ENCODE measurements at places on chromosomes 16 and 17. TPM values are rescaled to one million over a fixed set of nuclear protein-coding genes. Genes with fewer than 3 reads are reported as not detected.

DNA sequence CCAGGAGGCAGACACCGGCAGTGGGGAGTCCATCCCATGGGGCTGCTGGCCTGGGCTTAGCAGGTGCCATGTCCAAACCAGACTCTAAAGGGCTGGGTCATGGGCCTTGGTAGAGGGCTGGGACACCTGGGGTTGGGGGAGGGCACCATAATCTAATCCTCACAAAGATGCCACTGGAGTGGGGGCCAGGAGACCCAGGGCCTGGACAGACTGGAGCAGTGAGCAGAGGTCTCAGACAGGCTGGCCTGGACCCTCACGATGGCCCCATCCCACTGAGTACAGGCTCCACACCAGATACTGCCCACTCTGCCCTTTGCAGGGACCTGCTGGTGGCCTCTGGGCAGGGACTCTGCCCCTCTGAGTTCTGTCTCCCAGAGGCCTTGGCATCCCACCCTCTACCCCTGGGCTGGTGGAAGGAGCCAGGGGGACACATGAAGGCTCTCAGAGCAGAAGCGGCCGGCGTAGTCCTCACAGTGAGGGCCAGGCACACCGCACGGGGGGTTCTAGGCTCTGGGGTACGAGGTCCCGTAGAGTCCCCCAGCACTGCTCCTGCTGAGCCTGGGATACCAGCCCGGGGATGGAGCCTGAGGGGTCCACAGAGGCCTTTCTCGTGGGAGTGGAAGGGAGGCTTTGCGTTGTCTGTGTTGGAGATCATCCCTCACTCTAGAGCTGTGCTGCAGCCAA, 10.0 kb upstream of the SRRM2 start:
- no peak for DNase-seq

DNA sequence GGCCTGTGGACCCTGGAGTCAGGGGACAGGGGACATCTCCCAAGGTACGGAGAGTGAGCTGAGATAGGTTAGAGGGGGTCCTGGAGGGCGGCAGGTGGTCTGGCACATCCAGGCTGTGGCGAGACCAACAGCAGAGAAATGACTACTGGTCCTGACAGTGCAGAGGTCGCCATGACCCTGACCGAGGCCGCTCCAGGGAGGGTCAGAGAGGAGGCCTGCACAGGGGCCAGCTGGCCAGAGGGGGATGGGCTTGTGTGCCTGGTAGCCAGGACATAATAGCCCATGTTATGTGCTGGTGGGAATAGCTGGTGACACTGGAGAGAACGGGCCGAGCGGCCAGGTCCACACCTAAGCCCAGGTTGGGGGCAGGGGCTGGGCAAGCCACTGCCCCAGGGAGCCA, 40.6 kb upstream of the ZC3H18 start:
- DNase-seq, result no peak

DNA sequence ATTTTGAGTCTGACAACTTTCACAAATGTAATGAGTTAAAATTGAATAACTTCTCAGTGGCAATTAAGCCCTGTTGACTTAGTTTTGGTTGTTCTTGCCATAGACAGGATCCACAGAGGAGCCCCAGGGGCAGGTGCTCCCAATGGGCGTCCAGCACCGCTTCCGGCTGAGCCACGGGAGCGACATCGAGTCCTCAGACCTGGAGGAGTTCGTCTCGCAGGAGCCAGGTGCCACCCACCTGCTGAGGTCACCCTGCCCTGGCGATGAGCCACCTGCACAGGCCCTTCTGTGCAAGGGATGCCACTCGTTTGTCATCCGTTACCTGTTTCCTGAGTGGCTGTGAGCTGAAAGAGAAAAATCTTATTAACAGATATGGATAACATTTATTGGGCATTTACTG, 10.7 kb downstream of the CCDC40 start:
- DNase-seq, result no peak

GRCh38 chr17:34993031-34993430, 12.7 kb downstream of the LIG3 start:
- DNase-seq, result no peak

- no peak for DNase-seq
These were observed 5.7 kb upstream of the SLC38A8 start for GRCh38 chr16:84048270-84048669.

DNA sequence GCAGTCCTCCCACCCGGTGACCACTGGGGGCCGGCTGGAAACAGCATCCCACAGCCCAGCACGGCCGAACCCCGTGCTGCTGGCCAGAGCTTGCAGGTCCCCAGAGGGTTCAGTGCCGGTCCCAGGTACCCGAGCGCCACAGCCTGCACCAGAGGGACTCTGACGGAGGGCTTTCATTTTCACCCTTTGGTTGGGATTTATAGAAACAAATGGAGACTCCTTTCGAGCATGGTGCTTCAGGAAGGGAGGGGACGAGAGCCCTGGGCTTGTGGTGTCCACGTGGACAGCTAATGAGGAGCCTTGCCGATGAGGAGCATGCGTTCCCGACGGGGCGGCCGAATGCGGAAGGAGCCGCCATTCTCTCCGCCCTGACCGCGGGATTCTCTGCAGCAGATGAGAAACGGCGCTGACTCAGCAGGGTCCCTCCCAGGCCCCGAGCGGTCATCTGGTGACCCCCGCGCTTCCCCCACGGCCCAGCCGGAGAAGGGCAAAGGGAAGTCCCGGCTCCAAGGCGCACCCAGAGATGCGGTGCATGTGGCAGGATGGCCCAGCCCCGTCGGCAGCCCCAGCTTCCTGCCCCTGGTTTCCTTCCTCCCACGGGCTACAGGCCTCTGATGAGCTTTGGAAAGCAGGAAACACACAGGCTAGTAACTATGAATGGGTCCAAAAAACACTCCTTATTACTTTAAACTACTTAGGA, 9.8 kb downstream of the SLC38A10 start:
- DNase-seq, result no peak

Gene FSCN2
- total RNA-seq, result 0.51 TPM

Gene OTOA
- not detected for total RNA-seq

DNA sequence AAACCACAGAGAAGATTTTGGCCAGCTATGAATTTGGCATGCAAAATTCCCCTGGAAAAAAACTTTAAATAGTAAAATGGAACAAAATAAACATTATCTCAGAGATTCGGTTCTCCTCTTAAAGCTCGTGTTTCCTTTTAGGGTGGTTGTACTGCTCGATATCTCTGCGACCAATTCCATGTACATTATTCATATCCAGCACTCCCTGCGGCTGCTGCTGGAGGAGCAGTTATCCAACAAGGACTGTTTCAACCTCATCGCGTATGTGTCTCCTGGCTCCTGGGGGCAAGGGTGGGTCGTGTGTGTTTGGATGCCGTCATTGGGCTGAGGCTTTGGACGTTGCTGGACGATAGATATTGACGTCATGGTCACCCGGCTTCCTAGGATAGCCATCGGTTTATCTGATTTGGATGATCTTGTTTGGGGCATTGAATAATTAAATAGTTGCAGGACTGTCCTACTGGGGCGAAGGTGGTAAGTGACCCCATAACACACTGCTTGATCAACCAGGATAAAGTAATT, 33.8 kb downstream of the VWA3A start:
- no peak for DNase-seq
